ENCODE measurements at places on chromosomes 6 and 20.

DNA sequence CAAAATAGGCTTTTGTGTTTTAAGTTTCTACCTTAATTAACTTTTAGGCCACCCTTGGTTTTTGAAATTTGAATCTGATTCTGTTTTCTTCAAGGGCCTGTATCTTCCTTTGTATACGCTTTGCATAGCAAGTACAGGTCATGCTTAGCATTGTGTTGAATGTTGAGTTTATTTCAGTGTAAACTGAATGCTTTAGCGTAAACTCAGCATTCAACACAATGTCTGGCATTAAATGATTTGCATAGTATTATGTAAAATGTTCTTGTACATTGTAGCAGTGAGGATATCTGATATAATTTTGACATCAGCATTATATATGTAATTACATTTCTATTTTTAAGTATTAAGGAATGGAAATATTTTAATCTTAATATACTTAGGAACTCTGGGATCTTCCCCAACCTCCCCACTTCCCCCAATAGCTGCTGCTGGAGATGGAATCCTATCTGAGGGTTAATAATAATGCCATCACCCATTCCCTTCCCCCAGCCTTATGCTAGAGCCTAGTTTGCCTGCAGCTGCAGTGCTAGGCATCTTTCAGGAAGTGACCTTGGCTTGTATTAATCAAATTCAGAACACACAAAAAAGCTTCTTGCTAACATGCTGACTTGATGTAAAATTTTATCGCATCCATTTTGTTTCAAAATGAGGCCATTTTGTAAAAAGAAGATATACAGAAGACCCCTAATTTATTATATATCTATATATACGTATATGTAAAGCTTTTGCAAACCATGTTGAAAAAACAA lies 73.1 kb downstream of the NCOA3 start:
- DNase-seq: no peak

- DNase-seq: peak; percentile 49
Measured at GRCh38 chr20:49541733-49542513, 26.0 kb downstream of the PTGIS start.

DNA sequence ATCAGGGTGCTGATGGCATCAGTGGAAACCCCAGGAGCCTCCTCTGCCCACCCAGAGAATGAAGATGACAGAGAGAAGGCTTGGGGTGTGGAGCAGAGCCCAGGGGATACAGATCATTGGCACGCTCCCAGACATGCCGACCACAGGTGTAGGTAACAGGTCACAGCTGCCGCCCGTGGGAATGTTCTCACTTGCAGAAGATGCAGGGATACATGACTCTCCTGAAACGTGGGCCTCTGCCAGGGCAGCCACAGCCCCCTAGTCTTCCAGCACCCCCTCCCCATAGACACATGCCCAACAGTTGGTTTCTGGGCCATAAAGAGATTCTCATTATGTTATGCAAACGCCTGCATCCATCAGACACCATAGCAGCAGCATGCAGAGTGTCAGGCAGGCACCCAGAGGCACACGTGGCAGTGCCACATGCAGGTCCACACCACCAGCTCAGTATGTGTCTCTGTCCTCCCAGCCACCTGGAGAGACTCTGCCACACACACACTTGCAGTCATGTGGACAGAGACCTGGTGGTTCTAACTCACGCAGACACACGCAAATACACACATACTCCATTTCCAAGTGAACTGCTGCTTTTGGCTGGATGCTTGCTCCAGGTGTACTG lies 45.5 kb downstream of the LRFN2 start:
- DNase-seq: no peak

DNA sequence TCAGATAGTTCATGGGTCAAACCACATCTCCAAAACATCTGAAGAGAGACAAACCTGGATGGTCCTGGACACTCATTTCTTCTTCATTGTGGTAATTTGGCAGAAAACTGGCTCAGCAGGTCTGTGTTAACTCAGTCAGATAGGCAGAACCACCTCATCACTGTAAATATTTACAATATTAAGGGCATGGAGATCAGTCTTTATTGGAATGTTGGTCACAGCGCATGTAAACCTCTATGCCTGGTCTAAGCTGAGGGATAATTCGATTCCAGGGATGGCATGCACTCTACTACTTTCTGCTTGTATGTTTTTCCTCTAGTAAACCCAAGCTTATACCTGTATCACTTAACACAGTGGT lies 4.0 kb upstream of the TBC1D7 start:
- DNase-seq: no peak

DNA sequence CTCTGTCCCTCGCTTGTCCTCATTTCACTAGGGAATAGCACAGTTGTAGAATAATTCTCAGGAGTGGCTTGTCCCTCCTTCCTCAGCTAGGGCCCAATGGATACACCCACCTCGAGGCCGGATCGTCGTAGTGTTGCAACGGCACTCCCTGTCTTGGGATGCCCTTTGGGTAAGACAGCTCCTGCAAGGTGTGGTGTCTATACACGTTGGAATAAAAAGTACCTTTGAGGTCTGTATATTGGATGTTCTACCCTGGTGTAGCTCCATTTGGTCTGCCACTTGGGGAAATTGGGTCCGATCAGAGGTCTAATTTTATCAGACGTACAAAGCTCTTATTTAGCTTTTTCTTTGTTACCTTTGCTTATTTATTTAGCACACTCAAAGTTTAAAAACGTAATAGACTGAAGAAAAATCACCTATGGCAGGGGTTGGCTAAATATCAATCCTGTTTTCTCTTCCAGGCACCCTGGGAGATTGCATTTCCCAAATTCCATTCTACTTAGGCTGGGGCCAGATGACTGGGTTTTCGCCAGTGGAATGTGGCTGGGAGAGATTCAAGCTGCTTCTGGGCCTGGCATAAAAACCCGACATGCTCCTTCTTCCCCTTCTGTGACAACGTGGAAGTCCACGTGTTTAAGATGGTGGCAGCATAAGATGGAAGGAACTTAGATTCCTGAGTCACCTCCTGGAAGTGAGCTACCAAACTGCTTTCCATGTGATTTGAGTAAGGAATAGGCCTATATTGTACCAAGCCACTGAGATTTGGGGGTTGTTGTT lies 82.3 kb upstream of the CD83 start:
- no peak for DNase-seq

DNA sequence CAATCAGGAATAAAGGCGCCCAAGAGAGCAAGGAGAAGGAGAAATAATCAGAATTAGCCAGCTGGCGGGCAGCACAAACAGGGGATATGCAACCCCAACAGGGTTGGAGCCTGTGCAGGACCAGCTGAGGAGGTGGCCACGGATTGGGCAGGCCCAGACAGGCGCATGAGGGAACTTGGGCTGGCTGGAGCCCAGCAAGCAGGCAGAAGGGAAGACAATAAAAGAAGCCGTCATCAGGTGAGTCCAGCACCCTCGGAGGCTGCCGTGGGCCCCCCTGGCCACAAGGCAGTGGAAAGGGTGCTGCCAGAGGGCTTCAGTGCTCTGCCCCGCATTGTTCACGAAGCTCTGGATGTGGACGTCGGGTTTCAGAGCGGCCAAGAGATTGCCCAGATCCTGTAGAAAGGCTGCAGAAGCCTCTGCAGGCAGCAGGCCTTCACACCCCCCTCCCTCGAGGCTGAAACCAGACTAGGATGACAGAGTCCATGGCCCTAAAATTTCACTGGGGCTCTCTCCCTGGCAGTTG lies 28.4 kb upstream of the MAFB start:
- no peak for DNase-seq

DNA sequence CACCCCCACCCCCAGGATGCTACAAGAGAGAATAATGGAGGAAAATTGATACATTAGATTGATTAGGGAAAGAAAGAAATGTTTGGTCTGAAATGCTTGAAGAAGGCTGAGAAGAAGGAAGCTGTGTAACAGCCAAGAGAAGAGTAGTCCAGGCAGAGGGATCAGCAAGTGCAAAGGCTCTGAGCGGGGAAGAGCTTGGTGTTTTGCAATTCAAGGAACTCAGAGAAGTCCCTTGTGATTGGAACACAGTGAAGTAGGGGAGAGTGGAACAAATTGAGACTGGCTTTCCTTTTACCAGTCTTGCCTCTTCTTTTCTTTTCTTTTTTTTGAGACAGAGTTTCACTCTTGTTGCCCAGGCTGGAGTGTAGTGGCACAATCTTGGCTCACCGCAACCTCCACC lies 76.6 kb upstream of the CHD6 start:
- no peak for DNase-seq

DNA sequence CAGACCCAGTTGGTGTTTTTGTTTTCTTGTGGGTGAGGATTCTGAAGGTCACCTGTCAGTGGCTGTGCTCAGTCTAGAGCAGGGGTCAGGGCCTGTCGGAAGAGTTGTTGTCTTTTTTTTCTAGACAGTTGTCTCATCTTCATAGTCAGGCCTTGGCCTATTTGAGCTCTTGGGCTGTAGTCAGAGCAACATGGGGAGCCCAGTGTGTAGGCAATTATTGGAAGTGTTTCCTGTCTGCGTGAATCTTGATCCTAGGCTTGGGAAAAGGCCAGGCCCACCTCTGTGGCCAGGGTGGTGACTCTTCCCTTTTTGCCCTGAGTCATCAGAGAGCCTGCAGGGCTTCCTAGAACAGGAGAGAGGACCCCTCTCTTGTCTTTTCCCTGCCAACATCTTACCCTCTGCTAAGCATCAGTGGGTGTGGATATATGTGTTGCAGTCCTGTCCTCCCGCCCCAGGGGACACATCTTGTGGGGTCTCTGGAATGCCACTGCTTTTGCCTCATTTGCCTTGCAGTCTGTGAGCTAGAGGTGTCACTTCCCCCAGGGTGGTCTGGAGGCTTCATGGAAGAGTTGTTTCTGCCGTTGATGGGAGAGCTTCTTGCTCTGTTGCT lies 11.4 kb downstream of the TJAP1 start:
- DNase-seq: no peak

- no peak for DNase-seq
Measured at GRCh38 chr6:20905377-20905776, 371.1 kb downstream of the CDKAL1 start.

DNA sequence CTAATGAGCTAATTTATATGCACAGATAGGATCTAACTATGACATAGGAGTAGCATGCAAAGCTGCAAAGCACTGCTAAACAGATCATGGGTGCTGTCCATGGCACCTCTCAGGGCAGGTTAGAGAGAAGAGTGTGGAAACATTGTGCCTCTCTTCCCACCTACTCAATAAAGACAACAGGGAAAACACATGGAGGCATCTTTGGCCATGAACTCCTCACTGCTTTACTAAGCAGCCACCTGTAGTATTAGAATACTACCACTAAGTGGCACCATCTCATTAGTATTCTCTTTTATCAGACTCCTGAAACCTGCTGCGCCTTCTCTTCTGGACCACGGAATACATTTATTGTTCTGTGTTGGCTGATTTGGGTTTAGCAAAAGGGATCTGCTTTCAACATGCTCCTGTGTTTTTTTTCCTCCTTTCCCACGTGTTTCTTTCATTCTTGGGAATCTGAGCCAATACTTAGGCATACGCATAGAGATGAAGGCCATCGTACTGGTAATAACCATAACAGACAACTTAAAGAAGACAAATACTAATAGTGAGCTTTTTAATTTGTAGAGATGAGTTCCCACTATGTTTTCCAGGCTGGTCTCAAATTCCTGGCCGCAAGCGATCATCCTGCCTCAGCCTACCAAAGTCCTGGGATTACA lies 9.4 kb upstream of the HDDC2 start:
- DNase-seq: peak; percentile 36

DNA sequence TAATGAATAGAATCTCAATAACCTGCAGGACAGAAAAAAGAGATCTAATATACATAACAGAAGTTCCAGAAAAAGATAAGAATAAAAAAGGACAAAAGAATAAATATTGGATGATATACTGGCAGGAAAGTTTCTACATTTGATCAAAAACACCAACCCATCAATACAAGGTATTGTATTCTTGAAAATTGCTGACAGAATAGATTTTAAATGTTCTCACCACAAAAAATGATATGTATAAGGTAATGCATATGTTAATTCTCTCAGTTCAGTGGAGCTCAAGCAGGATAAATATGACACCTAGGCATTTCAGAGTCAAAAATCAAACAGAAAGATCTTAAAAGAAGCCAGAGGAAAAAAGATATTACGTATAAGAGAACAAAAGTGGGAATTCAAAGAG lies 43.8 kb downstream of the SERAC1 start:
- no peak for DNase-seq

GRCh38 chr6:91276315-91276714 lies 689.4 kb upstream of the MAP3K7 start:
- no peak for DNase-seq

DNA sequence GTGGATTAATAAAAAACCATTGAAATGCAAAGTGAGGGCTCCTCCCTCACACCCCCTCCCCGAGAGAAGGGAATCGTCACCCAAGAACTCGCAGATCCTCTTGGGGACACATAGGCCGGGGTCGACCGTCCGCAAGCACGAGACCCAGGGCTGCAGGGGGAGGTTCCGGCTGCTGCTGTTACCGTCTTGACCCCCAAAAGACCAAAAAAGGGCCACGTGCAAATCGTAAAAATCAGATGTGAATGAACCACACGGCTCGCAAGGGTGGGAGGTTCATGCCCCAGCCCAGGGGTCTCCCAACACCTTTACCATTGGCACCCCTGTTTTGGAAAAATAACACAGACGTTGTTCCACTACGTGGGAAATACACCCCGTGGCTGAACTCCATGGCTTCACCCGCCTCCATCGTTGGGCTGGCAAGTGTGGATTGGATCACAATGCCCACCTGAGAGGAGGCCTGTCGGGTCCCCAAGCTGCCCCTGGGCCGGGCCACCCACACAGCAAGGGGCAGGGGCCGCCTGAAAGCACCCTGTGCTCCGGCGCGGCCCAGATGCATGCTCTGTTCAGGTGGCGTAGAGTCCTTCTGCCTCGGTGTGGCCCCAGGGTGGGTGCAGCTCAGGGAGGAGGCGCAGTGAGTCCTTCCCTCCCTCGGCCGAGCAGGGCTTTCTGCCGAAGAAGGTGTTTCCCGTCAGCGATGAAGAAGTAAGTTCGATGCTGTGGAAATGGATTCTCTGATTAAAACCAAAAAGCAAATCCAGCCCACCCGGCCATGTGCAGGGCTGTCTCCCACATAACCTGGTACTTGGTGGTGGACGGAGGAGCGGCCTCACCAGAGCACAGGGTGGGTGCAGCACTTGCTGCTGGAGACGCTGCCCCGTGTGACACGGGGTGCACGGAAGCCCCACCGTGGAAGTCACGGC lies 85.0 kb downstream of the YTHDF1 start:
- DNase-seq: no peak

- no peak for DNase-seq
Measured at GRCh38 chr6:110419028-110419739, 3.8 kb upstream of the DDO start.

- no peak for DNase-seq
Measured at GRCh38 chr6:161168281-161168891, 105.5 kb downstream of the AGPAT4 start.

- DNase-seq: no peak
Measured at GRCh38 chr6:16504609-16505008, 256.7 kb downstream of the ATXN1 start.

Measured in NCI-H187 (cell line).